ENCODE measurements at places on chromosomes 3 and 15.

DNA sequence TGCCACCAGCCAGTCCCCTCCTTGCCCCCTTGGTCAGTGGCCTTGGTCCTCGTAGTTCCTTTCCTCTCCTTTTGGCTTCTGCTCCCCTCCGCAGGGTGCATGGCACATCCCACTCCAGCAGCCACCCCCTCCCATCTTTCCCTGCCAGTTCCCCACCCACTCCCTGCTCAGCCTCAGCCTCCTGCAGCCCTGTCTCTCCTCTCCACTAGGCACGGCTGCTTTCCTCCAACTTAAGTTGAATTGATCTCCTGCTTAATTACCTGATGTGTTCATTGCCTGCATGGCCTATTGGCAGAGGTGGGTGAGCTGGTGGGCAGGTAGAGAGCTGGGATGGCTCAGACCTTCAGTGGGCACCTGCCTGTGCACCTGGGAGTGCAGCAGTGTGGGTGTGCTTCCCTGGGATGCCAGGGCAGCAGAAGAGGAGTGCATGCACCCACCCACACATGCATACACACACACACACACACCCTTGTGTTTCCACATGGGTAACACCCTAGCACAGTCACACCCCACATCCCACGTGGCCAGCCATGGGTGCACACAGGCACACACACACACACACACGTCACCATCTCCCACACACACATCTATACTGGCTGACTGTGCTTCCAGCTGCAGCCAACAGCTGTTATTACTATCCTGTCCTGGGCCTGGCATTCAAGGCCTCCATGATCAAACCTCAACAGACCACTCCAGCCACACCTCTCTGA is 30.9 kb downstream of the C3orf18 start:
- DNase-seq, result no peak

DNA sequence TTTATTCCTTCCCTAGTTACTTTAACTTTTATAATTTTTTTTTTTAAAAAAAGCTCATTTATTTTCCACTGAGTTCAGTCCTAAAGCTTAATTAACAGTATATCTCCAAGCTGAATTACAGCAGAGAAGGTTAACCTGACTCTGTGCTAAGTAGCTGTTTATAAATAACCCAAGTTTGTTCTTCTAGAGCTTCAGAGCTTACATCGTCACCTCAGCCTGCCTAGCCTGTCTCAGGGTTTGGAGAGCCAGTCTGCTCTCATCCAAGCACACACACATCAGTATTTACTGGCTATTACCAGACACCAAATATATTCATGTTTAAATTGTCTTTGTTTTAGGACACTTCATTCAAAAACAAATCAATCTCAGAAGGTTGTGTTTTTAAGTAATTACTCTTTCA is 154.9 kb downstream of the CDIN1 start:
- no peak for DNase-seq

DNA sequence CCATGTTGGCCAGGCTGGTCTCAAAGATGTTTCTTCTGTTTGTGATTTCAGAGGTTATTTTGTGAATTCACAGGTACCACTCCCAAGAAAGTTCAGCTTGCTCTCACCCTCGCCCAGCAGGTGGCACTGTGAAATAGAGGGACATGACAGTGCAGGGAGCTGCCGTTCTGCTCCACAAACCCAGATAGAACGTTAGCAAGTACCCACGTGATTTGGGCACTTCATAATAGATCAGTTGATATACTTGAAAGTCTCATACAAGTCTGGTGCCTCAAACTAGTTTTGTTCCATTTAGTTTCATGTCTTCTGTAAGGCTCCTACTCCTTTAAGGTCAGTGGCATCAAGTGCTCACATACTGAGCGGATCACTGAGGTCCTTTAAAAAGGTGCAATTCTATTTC is 45.5 kb downstream of the FILIP1L start:
- peak; percentile 77 for DNase-seq

- DNase-seq, result no peak
Observed at GRCh38 chr15:65156692-65157091, 23.1 kb upstream of the PDCD7 start.

DNA sequence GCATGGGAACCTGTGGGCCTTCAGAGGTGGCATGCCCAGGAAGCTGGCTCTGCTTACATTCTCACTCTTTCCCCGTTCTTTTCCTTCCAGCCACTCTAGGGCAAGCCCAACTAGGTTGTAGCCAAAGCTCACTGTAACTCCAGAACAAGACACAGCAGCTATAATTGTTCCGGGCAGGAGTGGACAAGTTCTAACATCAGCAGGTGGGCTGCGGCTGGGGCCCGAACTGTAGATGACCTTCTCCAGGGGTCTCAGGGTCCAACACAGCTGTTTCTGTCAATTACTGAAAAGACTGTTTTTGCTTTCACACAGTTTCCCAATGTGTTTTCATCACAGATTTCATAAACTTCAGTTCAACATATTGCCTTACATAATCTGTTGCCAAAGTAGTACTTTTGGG is 11.5 kb downstream of the RASGRP1 start:
- DNase-seq, result no peak

DNA sequence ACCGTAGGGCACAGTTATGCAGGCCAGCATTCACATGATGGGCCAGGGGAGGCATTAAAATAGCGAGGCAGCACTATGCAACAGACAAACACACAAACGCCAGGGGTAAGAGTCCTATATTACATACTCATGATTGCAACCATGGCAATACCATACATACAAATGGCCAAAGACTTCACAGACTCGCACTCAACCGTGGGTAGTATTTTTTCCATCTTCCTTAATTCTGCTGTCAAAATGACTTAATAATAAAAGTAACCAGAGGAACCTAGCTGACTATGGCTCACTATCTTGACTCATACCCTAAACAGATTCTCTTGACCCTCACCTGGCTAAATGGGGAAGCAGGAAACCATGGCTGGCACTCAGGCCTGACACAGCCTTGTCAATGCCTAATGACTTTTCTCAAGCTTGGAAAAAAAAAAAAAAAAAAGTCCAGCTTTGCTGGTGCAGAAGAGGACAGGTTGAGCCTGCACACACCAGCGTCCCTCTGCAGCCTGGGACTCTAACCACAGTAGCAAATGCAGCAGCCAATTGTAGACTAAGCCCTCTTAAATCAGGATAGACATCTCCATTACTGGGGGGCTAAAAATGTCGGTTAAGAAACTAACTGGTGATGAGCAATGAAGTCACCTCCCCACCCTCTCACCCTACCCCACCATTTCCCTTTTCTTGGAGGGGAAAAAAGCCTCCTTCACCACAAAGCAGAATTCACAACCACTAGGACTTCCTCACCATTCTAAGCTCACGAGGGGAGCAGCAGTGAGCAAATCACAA is 23.1 kb downstream of the CCDC12 start:
- DNase-seq, result no peak

DNA sequence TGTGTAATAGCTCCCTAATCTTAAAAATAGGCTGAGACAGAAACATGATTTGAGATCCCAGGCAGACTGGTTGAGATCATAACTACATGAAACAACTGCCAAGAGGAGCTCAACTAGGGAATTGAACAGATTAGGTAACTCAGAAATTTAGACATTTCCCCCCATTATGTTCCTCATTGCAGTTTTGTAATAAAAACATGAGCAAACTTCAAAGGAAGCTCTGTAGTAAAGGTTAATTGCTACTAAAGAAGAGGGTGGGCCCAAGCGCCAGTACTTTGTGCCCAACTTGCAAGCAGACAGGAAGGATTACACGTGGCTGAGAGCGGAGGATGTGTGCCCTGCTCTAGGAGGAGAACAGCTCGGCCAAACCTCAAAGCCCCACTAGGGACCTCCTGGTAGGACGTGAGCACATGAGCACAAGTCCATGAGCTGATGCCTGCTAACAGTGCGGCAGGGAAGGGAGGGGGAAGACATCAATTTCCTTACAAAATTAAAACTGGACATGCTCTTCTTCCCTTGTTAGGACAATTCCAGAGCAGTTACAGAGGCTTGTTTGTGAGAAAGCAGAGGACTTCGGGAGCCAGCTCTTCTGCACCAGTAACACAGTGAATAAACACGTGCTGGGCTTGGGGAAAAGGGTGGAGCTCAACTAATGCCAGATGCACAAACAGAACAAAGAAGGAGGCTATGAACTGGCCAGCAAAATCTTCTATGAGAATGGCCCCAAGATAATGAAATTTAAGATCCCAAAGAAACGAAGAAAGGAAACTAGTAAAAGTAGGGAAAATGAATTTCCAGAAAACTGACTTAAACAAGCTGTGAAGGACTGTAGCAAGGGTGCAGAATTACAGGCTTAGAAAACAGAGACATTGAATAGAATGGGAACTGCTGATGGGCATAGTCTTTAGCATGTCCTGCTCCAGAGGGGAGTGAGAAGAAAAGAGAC is 275.5 kb downstream of the MECOM start:
- DNase-seq, result no peak

DNA sequence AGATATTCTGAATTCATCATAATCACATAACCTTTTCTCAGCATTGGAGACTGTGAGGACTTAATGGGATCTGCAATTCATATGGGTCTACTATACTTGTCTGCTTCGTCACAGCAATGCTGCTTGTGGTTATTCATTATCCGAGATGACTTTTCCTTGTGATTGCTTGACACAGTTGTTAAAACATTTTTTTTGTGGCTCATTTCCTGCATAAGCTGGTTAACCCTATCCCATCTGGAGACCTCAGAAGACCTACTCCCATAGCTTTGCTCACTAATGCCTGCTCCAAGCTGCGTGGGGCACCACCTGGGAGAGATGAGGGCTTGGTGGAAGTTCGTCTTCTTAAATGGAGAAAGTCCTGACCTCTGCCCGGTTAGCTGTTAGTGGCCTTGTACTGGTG is 360.8 kb downstream of the CHST2 start:
- DNase-seq, result peak; percentile 88

DNA sequence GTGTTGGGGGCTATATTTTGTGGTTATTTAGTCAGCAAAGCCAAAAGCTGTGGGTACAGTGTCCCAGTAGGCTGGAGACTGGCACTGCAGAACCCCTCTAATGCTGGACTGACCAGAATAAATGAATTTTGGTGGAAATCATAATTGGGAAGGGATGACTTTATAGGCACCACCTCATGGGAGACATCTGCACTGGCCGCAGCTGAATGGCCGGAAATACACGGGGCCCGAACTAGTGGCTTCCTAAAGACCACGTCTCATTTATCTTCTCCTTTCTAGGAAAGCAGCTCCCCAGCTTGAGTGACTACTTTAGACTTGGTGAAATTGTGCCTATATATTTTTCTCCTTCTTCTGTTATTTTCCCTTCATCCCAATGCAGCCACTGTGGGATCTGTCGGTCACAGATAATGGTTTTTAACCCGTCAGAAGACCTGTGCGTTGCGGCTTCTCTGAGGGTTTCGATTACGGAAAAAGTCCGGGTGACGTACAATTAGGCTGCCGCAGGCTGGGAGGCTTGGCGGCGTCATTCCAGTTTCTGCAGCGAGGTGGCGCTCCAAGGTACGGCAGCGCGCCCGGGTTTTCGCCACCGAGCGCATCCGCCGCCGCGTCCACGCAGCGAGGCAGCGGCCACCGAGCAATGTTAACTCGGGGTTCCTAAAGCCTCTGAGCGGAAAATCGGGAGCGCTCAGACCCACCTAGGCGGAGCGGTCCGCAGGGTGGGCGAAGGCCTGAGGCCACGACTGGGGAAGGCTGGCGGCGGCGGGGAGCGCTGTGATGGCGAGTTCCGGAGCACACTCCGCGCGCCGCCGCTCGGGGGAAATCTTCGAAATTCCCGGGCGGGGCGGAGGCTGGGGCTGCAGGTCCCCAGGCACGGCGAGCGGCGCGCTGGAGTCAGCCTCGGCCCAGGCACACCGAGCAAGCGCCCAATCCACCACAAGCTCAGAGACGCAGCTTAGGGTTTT is 26.3 kb downstream of the NR2F2 start:
- peak; percentile 74 for DNase-seq

GRCh38 chr3:89851974-89852621 is 744.7 kb downstream of the EPHA3 start:
- peak; percentile 33 for DNase-seq

GRCh38 chr15:56866803-56867202 is 51.6 kb upstream of the TCF12 start:
- peak; percentile 22 for DNase-seq

- no peak for DNase-seq
Observed at GRCh38 chr15:63611177-63611576, 14.0 kb downstream of the FBXL22 start.

GRCh38 chr15:70351941-70352774 is 254.4 kb upstream of the TLE3 start:
- DNase-seq, result no peak

GRCh38 chr15:31485911-31486461 is 159.4 kb downstream of the KLF13 start:
- DNase-seq, result peak; percentile 27

GRCh38 chr3:186451371-186451770 is 89.3 kb upstream of the DGKG start:
- DNase-seq, result no peak

- no peak for DNase-seq
Observed at GRCh38 chr15:29632671-29633406, 189.4 kb downstream of the TJP1 start.

DNA sequence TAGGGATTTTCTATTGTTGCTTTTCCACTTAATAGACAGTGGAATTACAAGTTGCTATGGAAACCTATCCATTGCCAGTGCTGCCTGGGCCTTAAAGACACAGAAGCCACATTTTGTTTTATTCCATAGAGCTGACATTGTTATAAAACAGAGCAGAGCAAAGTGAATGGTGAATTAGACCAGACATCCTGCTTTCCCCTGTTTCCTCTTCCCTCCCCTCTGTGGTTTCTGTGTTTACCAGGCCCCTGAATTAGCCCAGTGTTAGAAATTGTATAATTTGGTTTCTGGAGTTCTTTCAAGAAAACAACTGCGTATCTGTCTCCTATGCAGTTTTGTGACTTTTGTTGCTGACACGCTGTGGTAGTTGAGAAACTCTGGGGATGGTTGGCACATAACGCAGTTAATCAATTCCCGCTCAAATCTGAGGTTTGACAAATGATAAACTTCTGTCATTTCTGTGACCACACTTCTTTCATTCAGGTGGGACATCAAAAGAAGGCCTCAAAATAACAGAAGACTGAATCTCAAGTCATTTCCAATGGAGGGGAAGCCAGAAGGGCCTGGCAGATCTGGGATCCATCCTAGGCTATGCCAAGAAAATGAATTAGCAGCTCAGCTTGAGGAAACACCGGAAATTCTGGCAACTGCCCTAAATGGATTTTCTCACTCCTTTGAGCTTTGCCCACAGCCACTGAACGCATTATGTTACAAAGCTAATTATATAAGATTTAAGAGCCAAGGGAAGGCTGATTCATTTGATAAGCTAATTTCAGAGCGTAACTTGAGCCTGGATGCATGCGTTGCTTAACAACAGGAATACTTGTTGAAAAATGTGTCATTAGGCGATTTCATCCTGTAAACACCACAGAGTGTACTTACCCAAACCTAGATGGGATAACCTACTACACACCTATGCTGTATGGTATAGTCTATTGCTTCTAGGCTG is 46.9 kb downstream of the NR1D2 start:
- DNase-seq, result peak; percentile 4

GRCh38 chr15:41104234-41104633 is 11.8 kb downstream of the INO80 start:
- DNase-seq, result peak; percentile 49

- no peak for DNase-seq
Observed at GRCh38 chr15:64286473-64286872, 69.5 kb downstream of the CSNK1G1 start.

- no peak for DNase-seq
Observed at GRCh38 chr3:72143966-72144717, 359.2 kb upstream of the PROK2 start.

- DNase-seq, result no peak
Observed at GRCh38 chr3:108127301-108127988, 36.6 kb upstream of the CD47 start.

- DNase-seq, result no peak
Observed at GRCh38 chr3:84184937-84185336, 773.9 kb upstream of the CADM2 start.

GRCh38 chr3:143249014-143249413 is 129.4 kb downstream of the CHST2 start:
- DNase-seq, result no peak

Measured in fibroblast of skin of back (primary cell).